Progenitor cell of endocrine pancreas (in vitro differentiated cells): ENCODE measurements at places on chromosomes 2 and 18. TPM values are rescaled to one million over a fixed set of nuclear protein-coding genes. Genes with fewer than 3 reads are reported as not detected.

DNA sequence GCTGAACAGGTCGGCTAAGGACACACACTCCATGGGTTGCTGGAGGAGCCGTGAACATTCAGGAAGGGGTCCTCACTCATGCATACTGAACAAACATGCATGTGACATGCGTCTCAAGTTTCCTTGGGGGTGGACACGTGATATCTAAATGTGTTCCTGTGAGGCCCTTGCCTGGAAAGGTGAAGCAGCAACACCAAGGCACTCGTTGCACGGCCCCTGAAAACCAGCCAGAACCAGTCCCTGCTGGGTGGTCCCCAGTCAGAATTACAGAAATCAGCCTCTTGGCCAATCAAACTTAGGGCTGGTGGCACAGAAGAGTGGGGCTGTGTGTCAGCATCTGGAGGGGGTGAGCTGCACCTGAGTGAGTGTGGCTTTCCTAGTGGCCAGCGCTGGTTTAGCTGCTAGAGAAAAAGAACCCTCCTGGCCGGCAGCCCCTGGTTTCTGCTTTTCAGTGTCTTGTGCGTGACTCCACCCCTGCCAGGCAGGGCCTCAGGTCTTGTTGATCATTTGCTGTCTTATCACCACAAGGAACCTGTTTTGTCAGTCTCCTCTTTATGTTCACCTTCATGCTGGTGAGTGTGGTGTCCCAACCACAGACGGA is 3.2 kb upstream of the AQP12B start:
- no peaks in the 10 kb centered on the region for H3K36me3 ChIP-seq
- peak overlapping the region; percentile 50 for H3K4me3 ChIP-seq
- DNase-seq: no peak

GRCh38 chr2:167534443-167534842 is 646.2 kb downstream of the XIRP2 start:
- no peak overlapping the region for H3K4me3 ChIP-seq
- no peaks in the 10 kb centered on the region for H3K27me3 ChIP-seq
- DNase-seq: no peak
- no peak overlapping the region for H3K27ac ChIP-seq
- peaks cover 26% of the 10 kb centered on the region for H3K36me3 ChIP-seq
- H3K4me1 ChIP-seq: no peaks in the 10 kb centered on the region

UGT1A7 gene
- not detected in 2 replicates for total RNA-seq

DNA sequence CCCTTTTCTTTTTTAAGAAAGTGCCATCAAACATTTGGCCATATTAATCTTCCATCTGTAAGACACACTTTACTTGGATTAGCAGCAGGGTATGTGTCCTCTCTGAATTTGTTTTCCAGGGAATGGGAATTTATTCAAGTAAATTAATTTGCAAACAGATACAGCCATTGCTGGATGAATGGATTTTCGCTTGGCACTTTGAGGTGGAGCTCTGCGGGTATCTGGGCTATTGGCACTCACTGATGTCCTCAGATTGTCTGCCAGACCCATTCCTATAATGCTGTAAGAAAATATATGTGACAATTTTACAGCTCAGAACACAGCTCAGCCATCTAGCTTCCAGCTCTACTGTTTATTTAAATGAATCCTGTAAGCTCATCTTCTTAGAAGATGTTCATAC is 201.2 kb upstream of the CDH20 start:
- no peak for DNase-seq
- no peak overlapping the region for H3K4me3 ChIP-seq
- H3K27me3 ChIP-seq: no peaks in the 10 kb centered on the region

DNA sequence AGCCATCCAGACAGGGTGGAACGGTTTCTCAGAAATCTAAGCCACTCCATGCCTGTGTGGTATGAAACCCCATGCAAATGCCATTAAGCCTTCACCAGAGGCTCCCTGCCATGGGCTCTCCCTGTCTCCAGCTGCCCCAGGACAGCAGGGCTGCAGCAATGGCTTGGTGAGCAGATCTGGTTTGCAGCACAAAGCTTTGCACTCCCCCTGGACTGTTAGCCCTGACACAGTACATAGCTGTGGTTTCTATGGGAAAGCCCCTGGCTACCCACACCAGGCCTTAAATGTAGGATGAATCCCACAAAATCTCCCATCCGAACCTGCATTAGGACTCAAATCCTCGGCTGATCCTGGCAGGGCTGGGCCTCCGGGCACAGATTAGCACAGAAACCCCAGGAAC is 291.6 kb downstream of the TNS1 start:
- H3K27me3 ChIP-seq: peaks cover 25% of the 10 kb centered on the region

CFAP65 gene
- 0.65 and 0.67 TPM in 2 replicates for total RNA-seq

DNA sequence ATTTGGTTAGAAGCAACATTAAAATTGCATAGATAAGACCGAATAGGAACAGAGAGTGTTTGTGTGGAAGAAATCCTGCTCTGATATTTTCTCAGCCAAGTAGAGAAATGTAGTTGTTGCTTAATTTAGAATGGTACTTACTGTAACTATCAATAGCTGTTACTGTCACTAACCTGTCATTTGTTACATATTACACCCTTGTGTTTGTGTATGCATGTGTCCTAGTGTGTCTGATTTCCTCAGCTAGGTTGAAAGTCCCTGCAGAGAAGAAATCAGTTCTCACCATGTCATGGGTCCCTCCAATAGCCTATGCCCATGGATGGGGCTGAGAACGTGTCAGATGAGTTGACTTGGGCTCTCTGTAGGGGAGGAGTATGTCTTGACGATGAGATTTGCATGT is 94.4 kb downstream of the SPTBN1 start:
- H3K27ac ChIP-seq: no peak overlapping the region
- H3K36me3 ChIP-seq: no peaks in the 10 kb centered on the region
- peaks cover 42% of the 10 kb centered on the region for H3K4me1 ChIP-seq
- no peak for DNase-seq

GRCh38 chr2:240988146-240988545 is 10.3 kb upstream of the SNED1 start:
- no peak for DNase-seq
- no peak overlapping the region for H3K4me3 ChIP-seq
- no peaks in the 10 kb centered on the region for H3K36me3 ChIP-seq
- no peak overlapping the region for H3K27ac ChIP-seq

DNA sequence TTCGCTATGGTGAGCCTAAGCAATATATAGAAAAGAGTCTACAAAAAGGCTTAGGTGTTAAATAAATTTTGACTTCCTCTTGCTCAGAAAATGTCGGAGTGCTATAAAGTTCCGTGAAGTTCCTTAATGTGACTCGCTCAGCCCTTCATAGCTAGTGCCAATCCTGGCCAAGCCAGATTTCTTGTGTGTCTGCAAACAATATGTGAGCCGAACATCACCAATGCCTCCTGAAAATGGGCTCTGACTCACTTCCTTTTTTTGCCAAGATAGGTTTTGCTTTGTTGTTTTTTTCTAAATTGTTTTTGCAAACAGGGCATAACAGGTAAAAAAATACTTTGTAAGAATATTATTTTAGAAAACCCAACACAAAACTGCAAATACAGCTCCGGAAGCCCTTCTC is 26.1 kb downstream of the CDC42EP3 start:
- H3K27ac ChIP-seq: no peak overlapping the region
- no peak for DNase-seq
- peaks cover 58% of the 10 kb centered on the region for H3K36me3 ChIP-seq
- H3K27me3 ChIP-seq: no peaks in the 10 kb centered on the region
